ENCODE measurements at places on chromosomes 16 and 17. TPM values are rescaled to one million over a fixed set of nuclear protein-coding genes. Genes with fewer than 3 reads are reported as not detected.

DNA sequence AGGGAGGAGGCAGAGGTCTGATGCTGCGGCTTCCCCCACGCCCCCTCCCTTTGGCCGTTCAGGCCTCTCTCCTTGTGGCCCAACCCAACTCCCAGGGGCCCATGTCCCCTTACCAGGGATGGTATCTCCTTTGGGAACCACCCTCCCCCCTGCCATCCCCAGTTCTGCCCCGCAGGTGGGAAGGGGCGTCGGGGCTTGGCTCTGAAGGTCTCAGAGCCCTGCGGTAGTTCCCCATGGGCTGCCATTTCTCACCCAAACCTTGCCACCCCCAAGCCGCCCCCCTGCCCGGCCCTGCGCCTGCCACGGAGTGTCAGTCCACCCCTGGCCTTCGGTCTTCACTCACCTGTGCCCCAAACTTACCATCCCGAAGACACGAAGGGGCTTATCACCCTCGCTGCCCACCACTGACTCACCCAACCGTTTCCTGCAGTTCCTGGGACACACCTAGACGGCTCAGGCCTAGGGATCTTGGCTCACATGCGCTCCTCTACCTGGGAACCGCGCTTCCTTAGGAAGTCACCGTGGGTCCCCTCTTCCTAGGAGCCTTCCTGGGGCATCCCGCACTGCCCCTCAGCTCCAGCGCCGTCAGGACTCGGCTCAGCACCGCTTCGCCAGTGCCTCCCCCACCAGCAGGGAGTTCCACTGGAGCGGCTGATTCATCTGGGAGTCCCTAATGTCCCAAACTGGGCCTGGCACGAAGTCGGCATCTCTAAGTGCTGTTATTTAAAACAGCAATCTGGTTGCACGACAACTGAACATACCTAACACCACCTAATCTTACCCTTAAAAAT lies 1.1 kb upstream of the DOC2A start:
- DNase-seq: no peak

DNA sequence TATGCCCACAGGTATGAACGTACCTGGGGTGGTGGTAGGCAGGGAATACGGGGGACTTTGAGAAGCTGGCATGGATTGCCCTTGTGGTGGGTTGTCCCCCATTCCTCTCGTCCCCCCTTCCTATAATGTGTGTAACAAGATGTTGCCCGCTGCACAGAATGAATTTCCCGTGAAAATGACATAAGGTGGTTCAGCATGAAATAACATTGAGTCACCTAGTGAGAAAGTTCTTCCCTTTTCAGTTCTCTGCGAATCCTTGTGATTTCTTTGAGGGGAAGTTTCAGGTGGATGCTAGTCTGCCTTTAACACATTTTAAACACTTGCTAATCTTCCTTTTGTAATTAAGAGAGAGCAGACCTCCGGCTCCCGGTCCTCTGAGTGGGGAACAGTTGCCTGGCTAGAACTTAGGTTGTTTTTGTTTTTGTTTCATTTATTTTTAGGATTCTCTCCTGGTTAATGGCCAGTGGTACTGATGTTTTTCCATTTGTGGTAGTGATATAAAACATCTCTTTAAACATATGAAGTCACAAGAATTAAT lies 58.9 kb downstream of the RAP1GAP2 start:
- no peak for DNase-seq

DNA sequence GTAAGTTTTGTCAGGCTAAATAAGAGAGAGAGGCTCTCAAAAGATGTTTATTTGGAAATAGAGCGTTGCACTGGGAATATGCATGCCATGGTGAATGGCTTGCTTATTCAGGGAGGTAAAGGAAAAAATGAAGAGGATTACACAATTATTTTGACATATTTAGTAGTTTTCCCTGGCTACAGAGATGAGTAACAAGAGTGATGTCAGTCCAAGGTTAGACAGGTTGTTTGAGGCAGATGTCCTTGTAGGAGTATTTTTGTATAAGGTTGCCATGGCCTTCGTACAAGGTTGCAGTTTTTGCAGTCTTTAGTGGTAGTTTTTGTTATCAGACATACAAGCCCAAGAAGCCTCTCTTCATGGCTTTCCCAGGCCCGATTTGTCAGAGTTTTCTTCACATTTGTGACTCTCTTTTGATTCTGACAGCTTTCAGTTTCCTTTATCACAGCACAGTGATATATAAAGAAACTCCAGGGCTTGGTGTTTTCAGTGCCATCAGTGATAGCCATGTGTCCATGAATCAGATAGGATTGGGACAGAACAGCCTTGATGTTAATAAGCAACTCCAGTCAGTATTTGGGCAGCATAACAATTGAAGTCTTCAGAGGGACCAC lies 18.7 kb upstream of the LGALS9 start:
- no peak for DNase-seq

- DNase-seq: no peak
Observed at GRCh38 chr17:69555056-69555455, 140.6 kb downstream of the MAP2K6 start.

- DNase-seq: no peak
Observed at GRCh38 chr16:1556254-1556653, 22.8 kb downstream of the TMEM204 start.

DNA sequence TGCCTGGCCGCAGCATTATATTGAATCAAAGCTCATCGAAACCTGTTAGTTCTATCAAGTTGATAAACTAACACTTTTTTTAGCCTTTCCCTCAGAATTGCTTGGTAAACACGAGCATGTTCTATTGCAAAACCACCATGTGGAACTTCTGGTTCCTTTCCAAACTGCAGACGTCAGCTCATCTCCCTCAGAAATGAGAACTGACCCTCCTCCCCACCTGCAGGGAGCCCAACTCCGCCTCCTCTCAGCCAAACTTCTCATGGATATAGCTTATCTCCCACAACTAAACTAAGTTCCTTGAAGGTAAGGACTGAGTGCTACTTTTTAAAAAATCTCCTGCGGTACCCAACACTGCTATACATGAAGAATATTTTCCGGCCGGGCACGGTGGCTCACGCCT lies 6.7 kb downstream of the SHMT1 start:
- no peak for DNase-seq

DNA sequence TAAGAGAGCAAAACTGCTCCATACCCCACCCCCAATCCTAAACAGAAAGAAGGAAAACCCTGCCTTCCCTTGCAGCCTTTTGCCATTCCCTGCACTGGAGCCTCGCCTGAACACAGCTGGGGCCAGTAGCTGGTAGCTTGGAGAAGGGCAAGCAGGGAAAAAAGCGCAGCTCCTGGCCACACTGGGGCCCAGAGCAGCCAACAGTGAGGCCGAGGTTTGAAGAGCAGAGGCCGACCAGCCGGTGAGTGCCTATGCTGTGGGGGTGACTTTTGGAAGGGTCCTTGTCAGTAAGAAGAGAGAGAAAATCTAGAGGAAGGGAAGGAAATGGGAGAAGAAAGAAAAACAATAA lies 3.2 kb upstream of the HOXB9 start:
- no peak for DNase-seq

- DNase-seq: no peak
Observed at GRCh38 chr16:877242-878071, 76.9 kb upstream of the GNG13 start.

DNA sequence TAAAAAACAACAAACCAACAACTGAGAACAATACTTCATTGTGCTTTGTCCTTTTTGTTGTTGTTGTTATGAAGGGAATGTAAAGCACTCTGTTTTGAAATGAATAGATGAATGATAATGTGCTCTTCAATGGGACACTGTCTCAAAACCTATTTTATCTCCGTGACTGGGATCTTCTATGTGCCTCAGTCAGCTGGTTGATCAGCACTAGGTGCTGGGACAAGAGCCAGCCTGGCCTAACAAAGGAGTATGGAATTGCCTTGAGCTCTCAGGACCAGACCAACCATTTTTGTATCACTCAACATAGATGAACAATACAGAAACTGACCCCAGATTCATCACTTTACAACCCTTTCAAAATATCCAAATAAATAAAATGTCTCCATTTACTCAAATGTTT lies 440.2 kb downstream of the KCNJ2 start:
- no peak for DNase-seq

GRCh38 chr17:62637809-62638208 lies 10.3 kb downstream of the MRC2 start:
- no peak for DNase-seq

- DNase-seq: no peak
Observed at GRCh38 chr16:20612551-20613480, 36.6 kb upstream of the ACSM2B start.

Gene SULT1A2
- polyA plus RNA-seq: 228 TPM

Gene P2RX5
- polyA plus RNA-seq: 3.0 TPM

Gene SCGB1C2
- not detected for polyA plus RNA-seq

Gene CRYM
- 5.0 TPM for polyA plus RNA-seq

Gene PYDC1
- polyA plus RNA-seq: 0.32 TPM

Gene TMEM238L
- polyA plus RNA-seq: 20.0 TPM
